ENCODE measurements at places on chromosomes 4 and X.

DNA sequence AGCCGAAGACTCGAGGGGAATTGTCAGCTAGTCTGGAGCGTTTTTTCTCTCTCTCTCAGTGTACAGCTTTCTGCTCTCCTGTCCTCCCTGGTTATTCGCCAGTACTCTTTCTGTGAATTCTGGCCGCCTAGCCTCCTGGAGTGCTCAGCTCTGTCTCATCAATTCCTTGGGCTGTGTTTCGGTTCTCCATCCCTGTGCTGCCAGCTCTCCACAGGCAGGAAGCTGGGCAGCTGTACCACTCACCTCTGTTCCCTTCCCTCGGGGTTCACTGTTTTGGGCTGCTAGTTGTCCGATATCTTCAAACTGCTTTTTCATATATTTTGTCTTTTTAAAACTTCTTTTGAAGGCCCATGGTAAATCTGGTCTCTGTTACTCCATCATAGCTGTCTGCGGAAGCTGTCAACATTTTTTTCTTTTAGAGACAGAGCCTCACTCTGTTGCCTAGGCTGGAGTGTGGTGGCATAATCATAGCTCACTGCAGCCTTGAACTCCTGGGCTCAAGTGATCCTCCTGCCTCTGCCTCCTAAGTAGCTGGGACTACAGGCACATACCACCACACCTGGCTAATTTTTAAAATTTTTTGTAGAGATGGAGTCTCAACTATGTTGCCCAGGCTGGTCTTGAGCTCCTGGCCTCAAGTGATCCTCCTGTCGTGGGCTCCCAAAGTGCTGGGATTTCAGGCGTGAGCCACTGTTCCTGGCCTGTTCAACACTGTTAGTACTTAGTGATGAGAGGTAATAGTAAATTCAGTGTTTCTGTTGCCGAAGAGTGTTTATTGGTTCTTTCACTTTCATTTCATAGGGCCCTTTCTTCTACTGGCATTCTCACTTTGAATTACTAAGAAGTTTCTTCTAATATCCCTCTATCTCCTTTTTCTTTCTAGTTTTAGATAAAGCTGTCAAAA, 18.6 kb downstream of the ZCCHC4 start:
- DNase-seq: no peak

DNA sequence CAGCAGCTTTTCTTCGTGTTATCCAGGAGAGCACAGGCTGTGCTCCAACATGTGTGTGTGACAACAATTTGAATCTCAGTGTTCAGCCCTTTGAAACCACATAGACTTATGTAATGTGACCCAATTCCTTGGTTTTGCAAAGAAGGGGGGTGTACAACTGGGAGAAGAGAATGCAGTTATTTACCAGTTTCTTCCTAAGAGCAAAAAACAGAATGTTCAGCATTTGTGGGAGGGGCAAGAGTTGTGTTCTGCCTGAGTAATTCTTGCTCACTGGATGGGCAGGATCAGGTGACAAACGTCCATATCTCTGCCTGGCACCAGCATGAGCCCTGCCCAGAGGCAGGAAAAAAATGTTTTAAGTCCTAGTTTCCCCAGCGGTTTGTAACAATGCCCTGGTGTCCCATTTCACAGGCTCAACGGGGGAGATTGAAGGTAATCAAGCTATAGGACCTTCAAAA, 72.0 kb downstream of the PRPS1 start:
- DNase-seq: no peak

GRCh38 chr4:83318666-83319065, 16.0 kb downstream of the HPSE start:
- no peak for DNase-seq

DNA sequence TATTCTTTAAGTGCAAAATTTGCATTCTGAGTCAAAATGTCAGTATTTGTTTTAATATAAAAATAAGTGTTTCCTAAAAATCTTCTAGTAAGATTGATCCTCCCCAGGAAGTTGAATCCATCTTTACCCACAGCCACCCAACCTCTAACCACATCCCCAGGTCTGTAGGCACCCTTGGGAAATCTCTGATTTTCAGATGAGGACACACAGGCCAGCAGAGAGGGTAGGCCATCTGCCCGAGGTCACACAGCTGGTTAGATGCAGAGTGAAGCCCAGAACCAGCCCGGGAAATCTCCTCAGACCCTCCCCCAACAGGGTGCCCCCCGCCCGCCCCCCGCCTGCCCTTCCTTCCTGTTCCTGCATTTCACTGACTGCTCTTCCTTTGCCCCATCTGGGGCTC, 277.5 kb downstream of the FBXW7 start:
- DNase-seq: no peak

DNA sequence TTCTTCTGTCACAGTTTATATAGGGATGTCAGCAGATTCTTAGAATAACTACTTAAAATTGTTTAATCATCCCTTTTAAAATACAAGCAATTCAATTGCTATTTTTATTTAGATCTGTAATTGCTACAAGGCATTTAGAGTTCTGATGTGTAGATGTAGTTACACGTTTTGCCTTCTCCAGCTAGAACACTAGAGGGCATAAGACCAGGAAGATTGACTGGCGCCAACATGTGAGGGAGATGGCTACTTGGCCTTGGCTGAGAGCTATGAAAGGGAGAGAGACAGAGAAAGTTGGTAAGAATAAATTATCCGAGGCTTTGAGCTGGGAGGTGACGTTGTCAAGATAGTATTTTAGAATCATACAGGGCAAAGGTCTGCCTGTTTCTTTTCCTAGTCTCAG, 563.7 kb upstream of the PRKX start:
- DNase-seq: no peak

DNA sequence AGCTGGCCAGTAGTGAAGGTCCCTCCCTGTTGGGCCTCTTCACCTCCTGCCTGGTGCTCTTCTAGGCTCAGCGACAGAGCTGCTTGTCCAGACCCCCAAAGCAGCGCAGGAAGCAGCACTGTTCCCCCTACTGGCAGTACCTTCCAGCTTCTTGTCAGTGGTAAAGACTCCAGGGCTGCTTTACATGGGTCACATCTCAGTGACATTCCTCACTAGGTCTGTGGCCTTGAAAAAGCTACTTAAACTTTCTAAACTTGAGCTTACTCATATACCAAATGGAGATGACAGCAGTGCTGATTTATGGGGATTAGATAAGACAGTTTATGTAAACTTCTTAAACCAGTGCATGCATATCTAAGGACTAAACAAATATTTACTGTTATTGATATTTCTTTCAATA, 117.3 kb downstream of the FAT4 start:
- no peak for DNase-seq

DNA sequence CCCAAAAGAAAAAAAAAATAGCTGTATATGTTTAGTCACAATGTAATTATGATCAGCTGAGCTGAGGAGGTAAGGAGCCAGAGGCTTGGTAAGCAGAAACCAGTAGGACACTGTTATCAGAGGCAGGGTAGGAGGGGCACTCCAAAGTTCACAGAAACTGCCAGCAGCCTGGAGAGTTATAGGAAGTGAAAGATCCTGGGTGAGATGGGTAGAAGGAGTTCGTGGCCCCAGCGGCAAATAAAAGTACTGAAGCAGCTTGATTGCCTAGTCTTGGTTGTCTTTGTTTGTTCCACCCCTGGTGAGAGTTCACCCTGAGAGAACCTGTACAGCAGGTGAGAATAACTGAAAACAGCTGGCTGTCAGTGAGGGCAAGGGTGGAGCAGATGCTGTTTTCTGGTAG, 340.8 kb downstream of the ADGRL3 start:
- no peak for DNase-seq

DNA sequence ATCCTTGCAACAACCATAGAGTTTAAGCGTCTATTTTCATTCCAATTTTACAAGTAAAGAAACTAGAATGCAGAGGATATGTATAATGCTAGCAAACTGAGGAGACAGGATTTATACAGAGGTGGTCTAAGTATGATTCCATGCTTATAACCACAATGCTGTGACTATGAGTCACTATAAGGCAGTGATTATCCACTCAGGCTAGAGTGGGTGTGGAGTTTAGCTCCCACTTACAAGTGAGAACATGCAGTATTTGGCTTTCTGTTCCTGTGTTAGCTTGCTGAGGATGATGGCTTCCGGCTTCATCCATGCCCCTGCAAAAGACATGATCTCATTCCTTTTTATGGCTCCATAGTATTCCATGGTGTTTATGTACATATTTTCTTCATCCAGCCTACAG, 41.6 kb upstream of the EDA2R start:
- no peak for DNase-seq

DNA sequence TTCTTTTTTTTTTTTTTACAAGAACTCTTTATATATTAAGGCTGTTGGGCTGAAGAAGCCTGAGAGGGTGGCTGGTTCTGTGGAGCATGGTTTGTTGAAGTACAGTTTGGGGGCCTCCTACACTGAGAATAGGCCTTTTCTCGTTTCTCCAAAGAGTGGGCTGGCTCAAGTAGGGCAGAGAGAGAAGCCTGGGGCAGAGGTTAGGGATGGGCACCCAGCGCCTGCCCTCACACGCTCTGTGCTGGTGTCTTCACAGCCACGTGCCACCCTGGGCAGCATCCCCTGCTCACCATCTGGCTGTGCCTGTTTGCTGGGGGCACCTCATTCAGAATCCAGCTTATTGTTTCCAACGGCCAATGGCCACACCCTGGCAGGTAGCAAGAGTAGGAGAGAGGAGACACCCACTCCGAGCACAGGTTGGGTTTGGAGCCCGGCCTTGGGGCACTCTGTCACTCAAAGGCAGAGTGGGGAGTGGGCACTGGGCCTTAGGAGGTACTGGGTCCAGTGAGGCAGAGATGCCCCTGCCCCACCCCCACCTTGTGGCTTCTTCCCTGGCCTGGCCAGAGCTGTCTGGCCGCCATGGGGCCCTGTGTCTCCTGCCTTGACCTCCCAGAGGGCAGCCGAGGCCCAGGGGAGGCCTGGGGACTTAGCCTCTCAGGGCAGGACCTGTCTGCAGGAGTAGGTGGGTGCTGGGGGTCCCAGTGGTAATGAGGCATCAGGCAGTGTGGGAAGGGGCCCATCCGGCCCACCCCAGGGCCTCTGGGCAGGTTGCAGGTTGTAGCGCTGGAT, 2.9 kb downstream of the MSANTD1 start:
- DNase-seq: no peak

DNA sequence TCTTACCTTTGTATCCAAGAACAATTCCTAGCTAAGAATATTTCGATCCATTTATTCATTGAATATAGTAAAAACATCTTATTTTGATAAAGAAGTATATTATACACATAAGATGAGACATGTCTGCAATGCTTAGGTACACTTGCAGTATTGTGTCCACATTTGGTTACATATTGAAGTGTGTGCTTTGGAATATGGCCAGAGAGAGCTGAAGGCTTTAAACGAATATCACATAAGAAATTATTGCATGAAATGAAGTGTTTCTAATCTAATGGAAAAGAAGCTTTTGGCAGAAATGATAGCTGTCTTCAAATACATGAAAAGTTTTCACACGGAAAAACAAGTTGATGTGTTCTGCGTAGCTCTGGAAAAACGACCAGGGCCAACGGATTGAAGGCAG, 516.1 kb upstream of the ZFP42 start:
- DNase-seq: no peak

DNA sequence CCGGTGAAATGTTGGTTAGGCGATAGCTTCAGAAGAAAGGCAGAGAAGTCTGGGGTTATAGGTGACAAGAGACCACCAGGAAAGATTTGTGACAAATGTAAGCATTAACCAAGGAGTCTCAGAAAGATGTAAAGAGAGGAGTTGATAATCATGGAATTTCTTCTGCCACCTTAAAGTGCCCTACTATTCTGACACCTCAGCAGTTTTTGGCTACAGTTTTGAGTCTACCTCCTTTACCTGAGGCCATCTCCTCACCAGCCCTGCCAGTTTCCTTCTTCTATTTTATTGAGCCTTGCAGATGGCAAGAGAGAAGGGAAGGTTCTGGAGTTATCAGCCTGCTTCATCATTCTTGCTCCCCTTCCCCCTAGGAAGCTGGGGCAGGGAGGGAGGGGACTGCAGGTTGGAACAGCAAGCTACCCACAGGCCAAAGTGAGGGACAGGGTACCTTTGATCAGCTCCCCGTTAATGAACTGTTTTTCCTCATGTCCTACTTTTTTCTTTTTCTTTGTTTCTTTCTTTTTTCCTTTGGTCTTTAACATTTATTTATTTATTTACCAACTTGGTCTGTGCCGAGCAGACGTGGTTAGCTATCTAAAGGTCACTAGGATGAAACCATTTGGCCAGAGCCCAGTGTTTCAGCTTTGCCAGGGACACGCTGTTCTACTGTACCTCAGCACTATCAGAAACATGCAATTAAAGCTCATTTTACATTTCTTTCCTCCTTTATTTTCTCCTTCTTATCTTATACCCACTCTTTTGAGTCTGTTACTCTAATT, 438.7 kb upstream of the AR start:
- DNase-seq: no peak

GRCh38 chr4:147334478-147334877, 146.4 kb upstream of the EDNRA start:
- no peak for DNase-seq

- no peak for DNase-seq
Measured at GRCh38 chr4:159242427-159242826, 139.5 kb downstream of the RAPGEF2 start.

DNA sequence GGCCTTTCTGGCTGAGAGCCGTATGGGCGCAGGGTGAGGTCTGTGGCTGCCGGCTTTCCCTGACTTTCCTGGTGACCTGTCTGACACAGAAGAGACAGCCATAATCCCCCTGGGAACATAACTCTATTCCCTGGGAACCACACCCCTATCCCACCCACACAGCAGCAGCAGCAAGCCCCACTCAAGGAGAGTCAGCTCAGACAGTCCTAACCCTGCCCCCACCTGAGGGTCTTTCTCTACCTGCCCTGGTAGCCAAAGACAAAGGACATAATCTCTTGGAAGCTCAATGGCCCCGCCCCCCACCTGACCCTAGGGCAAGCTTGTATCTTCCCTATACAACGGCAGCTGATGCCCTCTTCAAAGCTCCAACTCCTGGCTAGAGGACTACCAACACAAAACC, 74.6 kb downstream of the PABPC4L start:
- DNase-seq: no peak

DNA sequence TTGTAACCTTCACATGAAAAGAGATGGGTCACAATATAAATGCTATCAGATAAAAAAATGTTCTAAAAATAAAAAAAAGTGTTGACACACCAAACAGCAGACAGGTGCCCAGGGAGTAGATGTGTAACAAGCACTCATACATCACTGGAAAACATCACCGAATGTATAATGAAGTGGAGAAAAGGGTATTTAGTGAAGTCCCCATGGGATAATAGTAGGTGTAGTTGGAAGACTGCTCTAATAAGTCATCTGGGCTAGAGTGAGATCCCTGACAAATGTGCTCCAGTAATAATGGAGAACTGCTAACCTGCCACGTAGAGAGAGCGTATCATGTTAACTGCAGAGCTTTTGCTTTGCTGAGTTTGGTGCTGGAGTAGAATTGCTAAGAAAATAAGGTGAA, 152.0 kb downstream of the GRIA2 start:
- DNase-seq: no peak

DNA sequence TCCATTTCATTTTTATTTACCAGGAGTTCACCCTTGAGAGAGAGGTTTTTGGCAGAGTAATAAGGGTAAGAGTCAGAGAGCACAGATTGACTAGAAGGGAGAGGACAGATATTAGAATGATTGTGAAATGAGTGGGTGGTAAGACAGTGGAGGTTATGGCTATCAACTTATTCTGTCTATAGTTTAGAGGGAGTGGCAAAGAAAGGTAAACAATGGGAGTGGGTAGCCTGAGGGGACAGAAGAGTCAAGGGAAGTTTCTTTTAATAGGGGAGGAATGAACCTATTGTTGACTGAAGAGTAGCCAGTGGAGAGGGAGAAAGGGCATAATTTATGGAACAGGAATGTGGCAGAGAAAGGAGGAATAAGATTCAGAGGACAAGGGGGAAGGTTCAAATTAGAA, 186.5 kb upstream of the NRK start:
- DNase-seq: no peak
